Esophagus muscularis mucosa (tissue), 4 donors: ENCODE measurements at places on chromosomes 2 and 18.
A peak's percentile ranks its signal among the peaks of the same experiment; 100 is the strongest.

- DNase-seq, result no peak
Measured at GRCh38 chr2:32727157-32727556, 99.3 kb downstream of the TTC27 start.

DNA sequence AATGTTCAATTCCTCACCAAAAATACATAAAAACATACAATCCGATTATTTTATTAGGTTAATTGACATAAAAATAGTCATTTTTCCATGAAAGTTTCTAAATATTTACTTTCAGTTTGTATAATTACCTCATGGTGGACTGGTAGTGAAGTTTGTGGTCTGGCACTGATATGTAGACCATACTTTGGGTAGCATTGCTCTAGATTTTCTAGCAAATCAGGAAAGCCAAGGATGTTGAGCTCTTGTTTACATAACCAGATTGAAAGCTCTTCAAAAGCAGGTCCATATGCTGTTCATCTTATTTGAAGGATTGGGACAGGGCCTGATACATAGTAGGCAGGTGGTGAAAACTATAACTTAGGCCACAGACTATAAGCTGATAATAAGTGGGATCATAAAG is 61.8 kb downstream of the COMMD1 start:
- DNase-seq, result no peak

- DNase-seq, result peak; percentile 81
Measured at GRCh38 chr2:71455011-71455740, 1.8 kb downstream of the DYSF start.

GRCh38 chr2:173941567-173941966 is 23.6 kb downstream of the SP3 start:
- DNase-seq, result no peak
